ENCODE measurements at places on chromosomes 4 and X. TPM values are rescaled to one million over a fixed set of nuclear protein-coding genes. Genes with fewer than 3 reads are reported as not detected.

KCNIP4 gene
- total RNA-seq, result not detected

DNASE1L1 gene
- total RNA-seq, result 116 TPM

MAP7D2 gene
- total RNA-seq, result 0.20 TPM

CYBB gene
- total RNA-seq, result not detected

HS3ST1 gene
- total RNA-seq, result not detected

Data from HFFc6 (cell line).